ENCODE measurements at places on chromosomes 6 and 20.

DNA sequence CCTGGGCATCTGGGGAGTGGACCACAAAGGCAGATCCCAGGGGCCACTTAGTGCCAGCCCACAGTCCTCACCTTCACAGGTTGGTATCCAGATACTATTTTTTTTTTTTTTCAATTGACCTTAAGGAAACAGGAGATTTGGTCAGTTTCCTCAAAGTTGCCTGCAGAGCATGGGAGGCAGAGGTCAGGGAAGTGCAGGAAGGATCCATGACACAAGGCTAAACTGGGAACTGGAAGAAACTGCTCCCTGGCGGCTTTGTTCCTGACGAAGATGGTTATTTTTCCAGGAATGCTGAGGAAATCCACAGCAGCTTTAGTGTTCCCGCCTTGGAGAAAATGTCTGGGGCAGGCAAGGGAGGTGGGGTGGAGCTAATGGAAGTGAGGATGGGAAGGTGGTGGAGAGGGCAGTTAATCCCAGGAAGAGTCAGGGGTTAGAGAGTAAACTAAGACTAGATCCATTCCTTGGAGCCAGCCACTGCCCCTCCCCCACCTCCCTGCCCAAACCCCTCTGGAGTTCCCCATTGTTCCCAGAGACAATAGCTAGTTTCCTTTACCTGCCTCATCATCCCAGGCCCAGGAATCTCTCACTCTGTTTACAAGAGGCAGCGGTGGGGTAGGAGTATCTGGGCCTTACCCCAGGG lies 14.3 kb upstream of the MYMX start:
- DNase-seq: no peak

DNA sequence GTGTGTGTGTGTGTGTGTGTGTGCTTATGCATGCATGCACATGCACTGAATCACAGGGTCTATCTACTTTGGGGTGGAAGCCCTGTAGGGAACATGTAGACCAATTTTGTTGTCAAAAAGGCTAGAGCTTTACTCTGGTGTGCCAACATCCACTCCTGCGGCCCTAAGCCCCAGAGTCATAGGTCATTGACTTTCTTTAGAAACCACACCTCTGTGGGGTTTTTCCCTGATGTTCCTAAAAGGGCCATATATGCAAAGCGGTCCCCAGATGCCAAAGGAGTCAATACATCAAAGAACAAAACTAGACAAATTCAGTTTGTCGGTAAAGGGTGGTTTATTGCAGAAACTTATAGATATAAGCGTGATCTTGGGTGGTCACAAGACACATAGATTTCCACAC lies 29.8 kb upstream of the SLC2A12 start:
- DNase-seq: no peak

DNA sequence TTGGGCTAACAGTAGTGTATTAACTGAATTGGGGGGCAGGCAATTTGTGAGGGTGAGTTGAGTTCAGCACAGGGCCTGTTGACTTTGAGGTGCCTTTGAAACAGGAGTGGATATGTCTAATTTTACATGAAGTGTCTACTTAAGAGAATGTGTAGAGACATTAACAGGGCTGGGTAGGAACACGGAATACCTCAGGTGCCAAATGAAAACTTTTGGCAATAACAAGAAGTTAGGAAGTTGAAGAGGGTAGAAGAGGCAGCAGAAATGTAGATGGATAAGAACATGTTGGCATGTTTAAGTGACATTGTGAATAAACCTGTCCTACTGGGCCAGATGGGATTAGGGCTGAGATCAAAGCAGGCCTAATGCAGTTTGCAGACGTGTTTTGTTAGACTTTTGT lies 117.0 kb downstream of the SLC16A10 start:
- no peak for DNase-seq

DNA sequence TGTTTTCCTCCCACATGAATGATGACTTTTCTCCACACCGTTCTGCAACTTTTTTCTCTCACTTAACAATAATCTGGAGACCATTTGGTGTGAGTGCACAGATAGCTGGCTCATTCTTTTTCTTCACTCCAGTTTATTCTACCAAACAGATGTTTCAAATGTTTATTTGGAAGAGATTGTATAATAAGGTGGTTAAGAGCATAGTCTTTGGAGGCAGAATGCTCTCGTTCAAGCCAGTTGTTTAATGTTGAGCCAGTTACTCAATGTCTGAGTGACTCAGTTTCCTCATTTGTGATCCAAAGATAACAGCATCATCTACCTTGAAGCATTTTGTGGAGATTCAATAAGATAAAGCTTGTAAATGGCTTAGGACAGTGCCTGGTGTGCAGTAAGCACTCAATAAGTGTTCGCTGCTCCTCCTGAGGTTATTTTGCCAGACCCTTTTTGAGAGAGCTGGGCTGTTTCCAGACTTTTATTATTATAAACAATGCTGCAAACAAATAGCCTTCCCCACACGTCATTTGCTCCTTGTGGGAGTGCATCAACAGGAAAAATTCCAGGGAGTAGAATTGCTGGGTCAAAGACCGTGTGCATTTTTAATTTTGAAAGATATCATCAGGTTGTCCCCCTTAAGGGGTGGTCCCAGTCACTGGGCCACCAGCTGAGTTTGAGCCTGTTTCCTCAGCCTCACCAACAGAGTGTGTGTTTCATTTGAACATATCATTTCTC lies 70.6 kb downstream of the VEGFA start:
- no peak for DNase-seq

DNA sequence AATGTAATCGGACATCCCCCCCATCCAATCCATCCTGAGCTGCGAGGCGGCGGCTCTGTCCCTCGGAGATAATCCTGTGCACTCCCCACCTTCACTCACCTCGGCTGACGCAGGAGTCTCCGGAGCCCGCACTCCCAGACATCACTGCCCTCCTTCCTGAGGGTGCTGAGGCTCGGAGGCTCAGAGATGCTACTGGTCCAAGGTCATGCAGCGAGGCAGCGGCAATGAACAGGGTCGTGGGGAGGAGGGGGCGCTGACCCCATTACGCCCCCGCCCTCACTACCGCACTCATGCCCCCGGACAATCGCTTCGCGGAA lies 485 bp downstream of the ADISSP start:
- no peak for DNase-seq

- DNase-seq: no peak
Measured at GRCh38 chr6:89347825-89348224, 4.7 kb downstream of the UBE2J1 start.

- DNase-seq: no peak
Measured at GRCh38 chr6:73521351-73521985, 636 bp upstream of the EEF1A1 start.

DNA sequence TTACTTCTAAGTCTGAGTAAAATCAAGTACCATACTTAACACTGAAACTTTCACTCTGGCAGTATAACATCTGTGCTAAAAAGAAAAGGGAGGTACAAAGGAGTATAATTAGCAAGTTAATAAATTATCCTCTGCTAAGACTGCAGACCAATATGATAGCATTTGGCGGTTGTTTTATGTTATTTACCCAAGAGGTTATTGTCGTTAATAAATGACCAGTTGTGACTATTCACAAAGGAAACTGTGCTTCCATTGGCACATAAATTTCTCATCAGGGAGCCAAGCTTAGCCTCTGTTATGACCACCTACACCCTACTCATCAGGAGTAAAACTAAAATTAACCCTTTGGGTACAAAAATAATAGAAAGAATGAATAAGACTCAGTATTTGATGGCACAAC lies 86.5 kb downstream of the CRYBG1 start:
- no peak for DNase-seq

DNA sequence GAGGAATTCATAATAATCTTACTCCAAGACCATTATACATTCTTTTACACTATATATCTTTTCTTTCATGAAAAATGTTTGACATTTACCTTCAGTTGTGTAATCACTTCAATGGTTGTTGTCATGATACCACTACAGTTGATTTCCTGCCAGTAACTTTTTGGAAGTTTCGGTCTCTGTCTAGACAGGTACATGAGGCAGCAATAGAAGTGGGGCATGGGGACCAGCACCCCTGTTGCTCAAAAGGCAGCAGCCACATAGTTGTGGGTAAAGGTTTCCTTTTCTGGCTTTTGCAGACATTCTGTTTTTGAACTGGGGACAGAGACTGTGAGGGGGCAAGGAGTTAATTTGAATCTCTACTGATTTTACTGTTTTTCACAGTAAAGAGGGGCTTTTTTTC lies 14.1 kb downstream of the SAMD5 start:
- no peak for DNase-seq

GRCh38 chr6:20173833-20174792 lies 38.2 kb downstream of the MBOAT1 start:
- no peak for DNase-seq

DNA sequence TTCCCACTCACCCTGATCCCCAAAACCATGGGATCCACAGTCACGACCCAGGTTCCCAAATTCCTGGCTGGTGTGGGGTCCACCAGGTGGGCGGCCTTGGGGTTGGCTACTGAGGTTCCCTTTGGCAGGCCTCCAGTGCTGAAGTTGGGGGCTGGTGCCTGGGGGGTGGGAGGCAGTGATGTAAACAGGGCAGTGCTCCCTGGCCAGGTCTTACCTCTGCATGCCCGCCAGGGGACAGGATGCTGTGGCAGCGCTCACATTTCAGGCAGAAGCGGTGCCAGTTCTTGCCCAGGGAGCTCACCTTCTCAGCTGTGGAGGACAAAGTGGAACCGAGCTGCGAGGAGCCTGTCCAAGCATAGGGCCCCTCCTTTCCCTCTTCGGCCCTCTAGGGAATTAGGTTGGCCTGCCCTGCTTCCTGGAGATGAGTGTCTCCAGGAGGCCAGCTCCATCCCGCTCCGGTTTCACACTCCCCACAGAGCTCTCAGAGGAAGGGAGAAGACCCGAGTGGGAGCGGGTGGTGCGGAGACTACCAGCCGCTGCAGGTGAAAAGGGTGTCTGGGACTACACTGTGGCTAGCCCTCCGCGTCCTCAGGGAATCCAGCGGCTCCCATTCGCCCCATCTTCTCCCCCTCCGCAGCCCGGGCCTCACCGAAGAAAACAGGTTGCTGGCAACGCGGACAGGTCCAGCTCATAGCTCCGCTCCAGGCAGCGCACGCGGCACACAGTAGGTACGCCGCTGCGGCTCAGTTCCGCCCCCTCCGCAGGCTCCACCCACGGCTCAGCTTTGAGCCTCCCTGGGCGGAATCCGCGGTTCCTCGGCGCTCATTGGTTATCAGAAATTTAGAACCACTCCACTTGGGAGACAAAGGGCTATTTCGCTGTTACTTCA lies at the start of gene CRIP3:
Gene CRIP3, minus strand, starts transcription at position 726 of the 889 bp plus-strand sequence. Its CDS starts 34 bp downstream, at position 692.
- DNase-seq: no peak

GRCh38 chr20:60299951-60300350 lies 341.7 kb downstream of the CDH26 start:
- no peak for DNase-seq

GRCh38 chr6:133551847-133552341 lies 310.7 kb downstream of the EYA4 start:
- no peak for DNase-seq

DNA sequence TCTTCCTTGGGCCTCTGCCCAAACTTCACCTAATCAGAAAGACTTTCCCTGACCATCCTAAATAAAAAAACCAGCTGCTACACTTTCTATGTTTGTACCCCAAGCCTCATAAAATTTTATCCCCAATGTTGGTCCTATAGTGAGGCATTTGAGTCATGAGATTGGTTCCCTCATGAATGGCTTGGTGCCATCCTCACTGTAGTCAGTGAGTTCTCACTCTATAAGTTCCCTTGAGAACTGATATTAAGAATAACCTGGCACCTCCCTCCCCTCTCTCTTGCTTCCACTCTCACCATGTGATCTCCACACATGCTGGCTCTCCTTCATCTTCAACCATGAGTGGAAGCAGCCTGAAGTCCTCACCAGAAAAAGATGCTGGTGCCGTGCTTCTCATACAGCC lies 316.9 kb upstream of the PRDM1 start:
- no peak for DNase-seq

DNA sequence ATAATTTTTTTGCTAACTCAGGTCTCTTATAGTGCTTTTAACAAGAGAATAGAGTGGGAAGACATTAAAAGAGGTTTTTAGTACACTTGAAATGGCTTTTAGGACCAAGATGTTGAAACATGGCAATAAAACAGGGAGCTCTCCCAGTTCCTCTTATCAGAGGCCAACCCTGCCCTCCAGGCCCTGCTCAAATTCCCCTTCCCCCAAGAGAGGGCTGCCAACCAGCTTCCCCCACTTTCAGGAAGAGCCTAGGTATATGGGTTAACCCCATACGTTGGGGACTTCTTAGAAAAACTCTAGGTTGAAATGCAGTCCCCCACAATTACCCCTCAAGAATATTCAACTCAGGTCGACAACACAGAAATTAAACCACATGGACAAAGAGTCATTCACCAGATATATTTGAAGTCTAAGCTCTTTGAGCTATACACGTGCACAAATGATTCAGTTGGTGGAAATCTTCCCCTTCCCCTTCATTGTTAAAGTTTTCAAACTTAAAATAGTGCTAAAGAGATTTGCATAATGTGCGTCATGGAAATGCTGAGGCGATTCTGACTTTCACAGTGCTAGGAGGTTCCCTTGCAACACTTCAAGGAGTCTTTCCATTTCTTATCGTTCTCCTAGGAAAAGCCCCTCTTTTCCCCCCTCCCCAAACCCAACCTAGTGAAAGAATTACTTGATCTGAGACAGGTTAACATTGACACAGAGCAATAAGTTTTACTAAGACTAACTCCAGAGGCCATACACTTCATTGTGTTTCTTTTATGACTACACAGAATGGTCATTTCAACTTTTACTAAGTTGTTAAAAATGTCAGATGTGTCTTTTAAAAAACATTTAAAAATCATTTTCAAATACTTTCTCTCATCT lies 49.8 kb upstream of the ENPP5 start:
- no peak for DNase-seq

DNA sequence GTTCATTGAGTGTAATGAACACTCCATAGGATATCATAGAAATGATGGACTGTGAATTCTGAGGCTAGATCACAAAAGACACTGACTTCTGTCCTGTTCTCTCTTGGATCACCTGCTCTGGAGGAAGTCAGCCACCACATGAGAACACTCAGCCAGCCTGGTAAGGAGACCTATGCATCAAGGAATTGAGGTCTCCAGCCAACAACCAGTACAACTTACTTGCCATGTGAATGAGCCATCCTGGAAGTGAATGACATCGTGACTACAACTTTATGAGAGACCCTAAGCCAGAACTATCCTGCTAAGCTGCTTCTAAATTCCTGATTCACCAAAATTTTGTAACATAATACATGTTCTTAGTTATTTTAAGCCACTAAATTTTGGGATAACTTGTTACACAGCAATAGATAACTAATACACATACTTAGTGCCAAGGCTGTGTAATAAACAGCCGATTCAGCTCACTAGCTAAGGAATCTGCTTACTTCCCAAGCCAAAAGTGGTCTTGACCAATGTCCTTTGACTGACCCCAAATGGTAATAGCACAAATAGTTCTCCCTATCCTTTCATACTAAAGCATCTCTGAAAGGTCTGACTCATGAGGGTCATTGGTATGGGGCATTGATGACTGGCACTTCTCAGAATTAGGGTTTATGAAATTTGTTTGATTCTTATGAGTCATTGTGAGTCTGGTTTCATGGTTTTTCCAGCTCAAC lies 6.9 kb upstream of the CTNNBL1 start:
- no peak for DNase-seq

GRCh38 chr6:154791556-154792317 lies 58.5 kb downstream of the SCAF8 start:
- no peak for DNase-seq

DNA sequence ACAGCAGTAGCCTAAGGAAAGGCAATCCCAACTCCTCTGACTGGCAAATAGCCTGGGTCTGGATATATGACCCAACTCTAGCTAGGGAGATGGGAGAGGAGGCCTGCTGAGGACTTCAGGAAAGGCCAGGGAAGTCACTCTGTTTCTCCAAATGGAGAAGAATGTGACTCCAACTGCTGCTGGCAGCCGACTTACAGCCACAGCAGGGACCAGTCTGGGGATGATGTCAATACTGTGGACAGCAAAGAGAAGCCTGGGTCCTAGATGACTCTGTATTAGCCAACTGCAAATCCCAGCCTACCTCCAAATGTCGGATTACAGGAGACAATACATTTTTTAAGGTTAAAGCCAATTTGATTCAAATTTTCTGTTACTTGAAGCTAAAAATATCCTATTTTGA lies 232.6 kb downstream of the FOXC1 start:
- no peak for DNase-seq

Measured in ascending aorta (tissue), 2 donors.